Stimulated activated CD8-positive, alpha-beta memory T cell treated with anti-CD3 and anti-CD28 coated beads, Interleukin-15, amount 100 ng/mL, for 4 hours (primary cell): ENCODE measurements at places on chromosomes 2 and 18.

GRCh38 chr2:158647436-158648231 lies 147.5 kb upstream of the DAPL1 start:
- DNase-seq, result no peak

DNA sequence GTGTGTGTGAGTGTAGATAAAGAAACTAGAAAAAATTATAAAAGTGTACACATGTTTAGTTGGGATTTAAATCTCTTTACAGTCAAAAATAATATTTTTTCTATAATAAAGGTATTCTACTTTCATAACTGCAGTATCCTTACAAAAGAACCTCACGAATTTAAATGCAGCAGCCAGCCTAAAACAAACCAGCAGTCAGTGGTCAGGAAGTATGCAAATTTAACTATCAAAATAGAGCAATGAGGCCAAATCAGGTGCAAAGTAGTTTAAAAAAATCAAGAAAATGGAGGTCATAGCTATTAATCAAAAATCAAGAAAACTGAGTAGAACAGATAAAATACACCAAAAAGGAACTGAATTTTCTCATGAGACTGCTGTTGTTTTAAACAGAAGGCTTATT lies 407.1 kb downstream of the CDH19 start:
- no peak for DNase-seq

DNA sequence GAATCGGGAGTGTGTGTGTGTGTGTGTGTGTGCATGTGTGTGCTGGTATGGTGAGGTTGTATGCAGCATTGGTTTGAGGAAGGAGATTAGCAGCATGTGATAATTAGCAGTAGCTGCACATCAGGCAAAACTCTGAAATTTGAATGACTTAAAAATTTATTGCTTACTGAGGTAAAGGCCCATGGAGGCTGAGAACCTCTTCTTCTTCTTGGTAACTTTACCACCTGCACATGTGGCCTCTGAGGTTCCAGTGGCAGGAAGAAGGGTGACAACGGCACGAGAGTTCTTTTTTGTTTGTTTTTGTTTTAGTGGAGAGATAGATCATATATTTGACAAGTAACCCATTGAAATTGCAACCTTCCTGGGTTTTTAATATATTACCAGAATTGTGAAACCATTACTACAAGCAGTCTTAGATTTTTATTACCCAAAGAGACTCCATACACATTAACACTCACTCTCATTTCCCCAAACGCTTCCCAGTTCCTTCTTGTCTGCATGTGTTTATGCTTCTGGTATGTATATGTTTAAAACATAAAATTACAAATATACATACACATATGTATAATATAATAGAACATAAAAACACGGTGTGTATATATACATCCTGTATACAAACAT lies 292.1 kb downstream of the PTGR3 start:
- no peak for DNase-seq

- no peak for DNase-seq
These were observed 169.4 kb downstream of the GALNT1 start for GRCh38 chr18:35750929-35751328.

DNA sequence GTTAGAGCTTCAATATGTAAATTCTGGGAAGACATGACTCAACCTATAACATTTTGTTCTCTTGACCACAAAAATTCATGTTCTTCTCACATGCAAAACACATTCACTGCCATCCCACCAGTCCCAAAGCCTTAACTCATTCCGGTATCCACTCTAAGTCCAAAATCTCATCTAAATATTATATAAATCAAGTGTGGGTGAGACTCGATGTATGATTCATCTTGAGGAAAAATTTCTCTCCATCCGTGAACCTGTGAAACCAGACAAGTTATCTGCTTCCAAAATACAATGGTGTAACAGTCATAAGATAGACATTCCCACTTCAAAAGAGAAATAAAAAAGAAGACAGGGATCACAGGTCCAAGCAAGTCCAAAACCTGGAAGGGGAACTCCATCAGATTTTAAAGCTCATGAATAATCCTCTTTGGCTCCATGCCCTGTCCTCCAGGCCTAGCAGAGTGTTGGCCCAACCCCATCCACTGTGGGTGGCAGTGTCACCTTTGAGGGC lies 101.3 kb downstream of the RAD51AP2 start:
- no peak for DNase-seq

DNA sequence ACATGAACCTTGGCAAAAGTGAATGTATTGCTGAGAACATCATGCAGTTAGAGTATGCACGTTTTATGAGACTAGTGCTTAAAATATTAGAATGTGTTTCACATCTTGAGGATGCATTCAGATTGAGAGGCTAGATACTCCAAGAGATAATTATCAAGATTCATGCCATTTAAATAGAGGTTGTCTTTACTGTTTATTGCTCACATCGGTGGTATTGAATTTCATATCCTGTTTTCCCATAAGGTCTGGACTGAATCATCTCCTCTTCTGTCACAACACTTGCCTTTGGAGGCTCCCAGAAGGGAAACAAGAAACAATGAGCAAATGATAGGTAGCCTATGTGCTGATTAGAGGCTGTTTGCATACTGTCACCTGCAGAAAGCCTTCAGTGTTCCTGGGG lies 83.8 kb downstream of the CLHC1 start:
- no peak for DNase-seq

DNA sequence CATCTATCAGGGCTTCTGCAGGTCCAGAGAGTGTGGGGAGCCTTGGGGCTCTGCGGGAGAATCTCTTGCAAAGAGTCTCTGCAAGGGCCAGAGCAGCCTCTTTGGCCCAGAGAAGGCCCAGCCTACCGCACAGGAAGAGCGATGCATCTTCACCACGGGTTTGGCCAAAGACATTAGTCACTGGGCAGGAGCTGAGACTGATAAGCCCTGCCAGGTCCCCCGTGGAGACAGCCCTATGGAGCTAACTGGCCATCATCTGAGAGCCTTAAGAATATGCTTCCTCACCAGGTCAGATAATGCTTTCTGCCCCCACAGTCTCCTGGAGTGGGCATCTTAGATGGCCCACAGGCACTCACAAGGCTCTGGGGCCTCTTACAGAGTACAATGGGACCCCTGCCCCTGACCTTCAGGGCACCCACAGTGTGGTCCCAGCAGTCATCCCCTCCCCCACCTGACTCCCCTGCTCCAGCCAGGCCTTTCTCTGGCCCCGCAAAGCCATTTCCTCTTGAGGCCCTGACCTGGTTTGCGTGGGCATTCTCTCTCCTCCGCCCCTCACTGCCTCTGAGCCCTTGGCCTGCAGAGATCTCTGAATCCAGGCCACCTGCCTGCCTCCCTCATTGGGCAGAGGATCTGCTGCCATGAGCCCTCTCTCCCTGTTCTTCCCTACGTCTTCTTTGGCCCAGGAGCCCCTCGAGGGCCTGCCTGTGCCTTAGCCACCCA lies 31.9 kb upstream of the MAPRE3 start:
- DNase-seq, result no peak

- no peak for DNase-seq
These were observed 486.3 kb downstream of the NR4A2 start for GRCh38 chr2:155846259-155846658.

DNA sequence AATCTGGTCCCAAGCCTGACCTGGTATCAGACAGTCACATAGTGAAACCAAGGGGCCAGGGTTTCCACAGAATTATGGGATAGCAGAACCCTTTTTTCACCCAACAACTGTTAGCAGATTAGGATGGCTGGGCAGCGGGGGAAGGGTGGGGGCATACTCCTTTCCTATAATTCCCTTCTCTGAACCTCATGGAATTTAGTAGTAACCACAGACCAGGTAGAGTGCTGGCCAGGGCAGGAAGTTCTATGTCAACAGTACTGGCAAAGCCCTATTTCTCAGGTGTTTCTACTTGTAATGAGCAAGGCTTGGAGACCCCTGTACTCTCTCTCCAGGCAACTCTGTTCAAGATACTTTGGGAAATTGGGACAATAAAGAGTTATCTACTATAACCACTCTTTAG lies 174.6 kb downstream of the THADA start:
- DNase-seq, result no peak

GRCh38 chr2:136162438-136162837 lies 44.5 kb upstream of the CXCR4 start:
- DNase-seq, result no peak

DNA sequence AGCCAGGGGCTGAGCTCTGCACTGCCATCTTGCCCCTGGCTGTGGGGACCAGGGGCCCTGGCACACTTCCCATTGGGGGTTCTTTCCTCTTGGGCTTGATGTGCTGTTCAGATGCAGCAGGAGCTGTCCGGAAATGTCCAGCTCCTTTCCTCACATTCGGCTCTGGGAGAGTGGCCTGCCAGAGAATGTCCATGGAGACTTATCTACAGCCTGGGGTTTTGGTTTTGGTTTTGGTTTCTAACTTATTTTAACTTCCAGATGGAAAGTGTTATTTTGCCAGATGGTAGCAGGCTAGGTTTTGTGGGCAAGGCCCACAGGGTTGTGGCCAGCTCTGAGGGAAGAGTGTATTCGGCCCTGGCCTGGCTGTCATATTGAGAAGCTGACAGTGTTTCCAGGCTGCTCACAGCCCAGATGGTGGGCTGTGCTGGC lies 177.3 kb downstream of the ANKRD30B start:
- DNase-seq, result no peak

- DNase-seq, result no peak
These were observed 64.7 kb upstream of the GLI2 start for GRCh38 chr2:120670771-120671480.

DNA sequence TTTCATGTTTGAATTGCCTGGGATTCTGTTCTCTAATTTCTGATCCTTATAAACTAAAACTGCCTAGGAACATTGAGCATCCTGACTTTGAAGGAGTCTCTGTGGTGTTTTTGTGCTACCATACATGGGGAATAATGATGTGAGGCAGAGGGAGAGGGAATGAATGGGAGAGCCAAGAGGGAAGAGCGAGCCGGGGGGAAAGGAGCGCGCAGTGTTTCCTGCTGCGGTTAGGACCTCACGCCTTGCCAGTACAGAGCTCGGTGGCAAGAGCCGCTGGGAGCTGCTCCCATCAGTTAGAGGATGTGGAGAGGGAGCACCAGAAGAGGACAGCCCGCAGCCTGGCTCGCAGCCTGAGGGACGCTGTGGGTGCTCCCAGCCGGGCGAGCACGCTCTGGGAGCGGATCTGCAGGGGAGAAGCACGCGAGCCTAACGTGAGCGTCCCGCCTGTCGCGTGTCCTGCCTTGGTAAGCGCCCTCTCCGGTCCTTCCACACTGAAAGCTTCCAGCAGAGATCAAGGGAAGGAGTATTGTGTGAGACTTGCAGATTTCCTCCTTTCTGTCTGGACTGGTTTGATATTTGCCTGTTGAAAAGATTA lies 114.7 kb downstream of the FAM210A start:
- DNase-seq, result no peak

DNA sequence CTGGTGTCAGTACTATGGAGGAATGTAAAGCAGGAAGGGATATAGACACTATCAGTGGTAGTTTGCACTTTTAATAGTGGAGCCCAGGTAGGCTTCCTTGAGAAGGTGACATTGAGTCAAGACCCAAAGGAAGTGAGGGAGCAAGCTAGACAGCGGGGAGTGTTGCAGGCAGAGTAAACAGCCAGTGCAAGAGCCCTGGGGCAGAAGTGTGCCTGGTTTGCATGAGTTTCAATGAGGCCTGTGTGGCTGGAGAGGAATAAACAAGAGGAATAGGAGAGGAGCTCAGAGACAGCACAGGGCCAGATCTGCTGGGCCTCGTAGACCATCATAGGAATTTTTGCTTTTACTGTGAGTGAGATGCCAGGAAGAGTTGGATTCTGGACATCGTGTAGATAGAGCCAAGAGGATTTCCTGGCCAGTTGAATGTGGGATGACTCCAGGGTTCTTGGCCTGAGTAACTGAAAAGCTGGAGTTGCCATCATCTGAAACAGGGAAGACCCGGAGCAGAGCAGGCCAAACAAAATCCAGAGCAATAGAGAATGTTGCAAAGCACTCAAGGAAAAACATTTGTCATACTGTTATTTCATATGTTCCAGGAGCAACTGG lies 102.5 kb downstream of the SP3 start:
- no peak for DNase-seq

- no peak for DNase-seq
These were observed 50.5 kb downstream of the MYO3B start for GRCh38 chr2:170228429-170228828.

- no peak for DNase-seq
These were observed 3.5 kb downstream of the CDK5R2 start for GRCh38 chr2:218962859-218963492.

DNA sequence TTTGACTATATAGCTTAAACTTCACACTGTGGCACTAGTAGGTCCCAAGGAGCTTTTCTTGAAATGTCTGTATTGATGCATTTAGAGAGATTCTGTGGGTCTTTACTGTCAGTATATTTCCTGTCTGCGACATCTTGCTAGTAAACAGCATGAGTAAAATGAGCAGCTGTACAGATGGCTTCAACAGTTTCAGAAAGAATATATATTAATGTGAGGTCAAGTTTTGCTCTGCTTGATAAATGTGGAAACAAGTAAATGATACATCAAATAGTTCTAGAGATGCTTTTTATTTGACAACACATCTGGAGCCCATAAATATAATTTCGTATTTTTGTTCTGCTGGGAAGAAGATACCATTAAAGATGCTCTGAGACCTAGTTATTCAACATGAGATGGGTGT lies 310.9 kb upstream of the COL3A1 start:
- no peak for DNase-seq

GRCh38 chr18:22932885-22933205 lies 283 bp upstream of the RBBP8 start:
- DNase-seq, result no peak

GRCh38 chr2:65940856-65941255 lies 494.1 kb upstream of the MEIS1 start:
- DNase-seq, result no peak

GRCh38 chr2:36380624-36381481 lies 25.3 kb downstream of the CRIM1 start:
- no peak for DNase-seq

- no peak for DNase-seq
These were observed 9.6 kb downstream of the CFAP221 start for GRCh38 chr2:119553687-119554344.

DNA sequence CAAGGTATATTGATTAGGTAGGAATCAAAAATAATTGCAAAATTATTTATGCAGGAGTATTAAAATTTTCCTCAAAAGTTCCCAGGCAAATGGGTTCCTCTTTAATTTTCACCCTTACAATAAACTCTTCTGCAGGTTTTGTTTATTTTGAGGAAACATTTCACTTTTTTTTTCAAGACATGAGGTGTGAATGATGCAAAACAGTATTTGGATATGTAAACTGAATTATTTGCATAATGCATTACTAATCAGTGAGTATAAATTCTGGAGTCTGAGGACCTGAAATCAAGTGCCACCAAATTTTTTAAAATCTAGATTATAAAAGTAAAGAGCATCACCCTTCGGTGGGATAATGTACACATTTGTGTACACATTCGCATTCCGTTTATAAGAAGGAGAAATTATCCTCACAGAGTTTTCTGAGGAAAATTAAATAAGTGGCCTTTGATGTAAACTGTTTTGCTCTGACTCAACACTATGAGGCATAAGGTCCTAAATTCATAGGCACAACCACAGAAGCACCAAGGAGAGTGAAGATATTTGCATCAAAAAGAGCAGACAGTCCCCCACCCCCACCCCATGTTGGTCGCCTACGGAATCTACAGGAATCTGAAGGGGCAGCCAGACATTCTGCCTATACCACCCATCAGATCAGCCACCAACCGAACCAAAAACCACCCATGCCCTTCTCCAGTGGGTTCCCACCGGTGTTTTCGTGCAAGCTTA lies 33.1 kb downstream of the BCL11A start:
- no peak for DNase-seq

GRCh38 chr2:229780856-229781773 lies 66.8 kb upstream of the DNER start:
- no peak for DNase-seq
